ENCODE measurements at places on chromosomes 2 and 18.

GRCh38 chr2:60353863-60354262, 199.6 kb downstream of the BCL11A start:
- DNase-seq = no peak

DNA sequence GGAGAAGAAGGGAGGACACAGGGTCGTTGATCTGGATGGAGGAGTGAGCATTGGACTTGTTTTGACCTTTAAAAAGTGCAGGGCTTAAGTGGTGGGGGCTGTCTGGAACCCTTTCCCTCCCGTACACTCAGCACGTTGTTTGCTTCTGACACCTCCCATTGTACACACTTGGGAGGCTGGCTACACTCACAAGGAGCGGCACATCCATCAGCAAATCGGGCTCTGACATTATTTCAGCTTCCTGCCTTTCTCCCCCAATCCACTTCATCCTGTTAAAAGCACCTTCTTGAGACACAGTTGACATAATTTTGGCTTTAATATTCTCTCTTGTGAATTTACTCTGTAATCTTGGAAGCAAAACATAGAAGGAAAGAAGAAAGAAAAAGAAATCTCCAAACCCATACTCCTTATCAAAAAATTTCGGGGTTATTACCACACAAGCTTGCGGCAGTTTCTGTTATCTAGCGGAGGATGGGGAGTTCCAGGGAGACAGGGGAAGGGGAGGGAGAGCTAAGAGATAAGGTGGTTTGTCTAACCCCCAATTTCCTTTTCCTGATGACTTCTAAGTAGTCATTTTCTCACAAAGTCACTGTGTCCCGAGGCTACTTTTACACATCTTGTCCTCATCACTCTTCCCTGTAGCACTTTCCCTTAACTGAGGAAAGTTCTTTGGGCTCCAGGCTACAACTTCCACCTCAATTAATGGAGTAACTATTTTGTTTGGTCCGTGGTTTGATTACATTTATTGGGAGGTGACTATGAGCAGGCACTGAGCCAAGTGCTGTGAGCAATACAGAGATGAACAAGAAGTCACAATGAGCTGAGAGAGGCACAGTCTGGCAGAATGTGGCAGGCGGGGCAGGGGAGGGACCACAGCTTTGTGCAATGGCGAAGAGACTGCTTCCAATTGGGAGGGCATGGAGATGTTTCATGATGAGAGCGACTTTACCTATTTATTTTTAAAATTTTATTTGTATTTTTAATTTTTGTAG, 240.1 kb upstream of the MEX3C start:
- DNase-seq = no peak

DNA sequence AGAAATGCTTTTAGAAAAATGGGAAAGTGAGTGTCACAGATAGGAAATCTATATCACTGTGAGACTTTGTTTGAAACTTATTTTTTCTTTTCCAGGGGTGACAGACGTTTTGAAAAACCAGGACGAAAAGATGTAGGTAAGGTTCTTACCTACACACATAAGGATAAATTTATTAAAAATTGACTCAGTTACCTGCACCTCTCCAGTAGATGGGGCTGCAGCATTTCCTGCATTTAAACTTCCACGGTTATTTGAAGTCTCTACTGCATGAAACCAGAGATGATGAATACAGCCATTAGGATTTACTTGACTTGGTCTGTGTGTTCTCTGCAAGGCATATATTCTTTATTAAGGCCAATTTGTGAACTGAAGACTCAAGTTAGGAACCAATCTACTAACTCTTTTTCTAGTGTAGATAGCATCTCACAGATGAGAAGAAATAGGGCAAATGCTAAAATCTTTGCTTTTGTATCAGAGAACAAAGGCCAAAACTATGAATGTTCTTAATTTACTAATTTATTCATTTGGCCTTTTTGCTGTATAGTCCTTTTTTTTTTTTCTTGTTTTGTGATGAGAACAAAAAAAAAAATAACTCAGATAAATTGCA, 15.0 kb downstream of the KCNJ13 start:
- DNase-seq = peak; percentile 62

DNA sequence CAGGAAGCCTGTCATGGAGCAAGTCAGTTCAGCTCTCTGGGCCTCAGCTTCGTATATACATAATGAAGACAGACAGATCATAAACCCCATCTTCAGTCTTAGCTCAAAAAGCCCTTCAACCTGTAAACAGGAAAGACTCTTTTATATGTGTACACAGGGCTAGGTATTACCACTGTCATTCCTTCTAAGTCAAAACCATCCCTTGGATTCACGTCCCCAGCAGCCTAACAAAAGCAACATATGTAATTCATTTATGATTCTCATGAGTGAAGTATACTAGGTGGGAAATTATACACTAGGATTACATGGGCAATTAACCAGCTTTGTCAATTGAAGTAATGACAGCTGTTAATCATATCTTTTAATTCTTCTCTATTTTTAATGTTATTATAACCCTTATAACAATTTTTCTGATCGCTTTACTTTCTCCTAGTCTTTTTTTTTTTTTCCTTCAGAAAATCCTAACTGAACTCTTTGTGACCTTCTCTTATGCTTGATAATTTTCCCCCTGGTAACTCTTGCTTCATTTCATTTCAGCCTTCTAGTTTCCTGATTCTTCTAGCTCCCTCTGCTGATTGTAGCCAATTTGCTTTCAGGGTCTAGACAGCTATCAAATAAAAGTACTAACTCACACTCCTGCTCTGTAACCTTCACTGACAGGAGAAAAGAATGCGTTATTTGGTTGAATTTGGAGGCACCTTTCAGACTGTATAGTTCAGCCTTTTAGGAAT, 99.7 kb downstream of the RBM43 start:
- peak; percentile 66 for DNase-seq

DNA sequence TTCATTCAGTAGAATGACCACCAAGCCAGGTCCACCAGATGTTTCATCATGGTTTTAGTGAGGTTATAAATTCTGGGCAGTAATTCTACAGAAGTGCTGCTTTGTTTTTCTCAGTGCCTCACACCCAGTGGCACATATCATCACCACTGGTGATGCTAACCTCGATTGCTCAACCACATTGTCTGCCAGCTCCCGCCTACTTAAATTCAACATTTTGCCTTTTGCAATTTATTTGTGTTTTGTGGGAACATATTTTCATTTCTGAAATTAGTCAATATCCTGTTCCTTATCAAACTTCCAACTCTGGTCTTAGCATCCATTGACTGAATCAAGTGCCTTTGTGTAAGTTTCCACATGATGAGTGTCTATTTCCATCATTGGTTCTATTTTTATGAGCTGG, 62.3 kb upstream of the TMEM178A start:
- DNase-seq = peak; percentile 93

Measured in amniotic epithelial cell (primary cell).